ENCODE measurements at places on chromosomes 2 and 18. TPM values are rescaled to one million over a fixed set of nuclear protein-coding genes. Genes with fewer than 3 reads are reported as not detected.
A peak's percentile ranks its signal among the peaks of the same experiment; 100 is the strongest.

- no peak for DNase-seq
- H3K27ac ChIP-seq: no peak overlapping the region
- H3K4me1 ChIP-seq: no peaks in the 10 kb centered on the region
- no peak overlapping the region for H3K4me3 ChIP-seq
- H3K36me3 ChIP-seq: no peaks in the 10 kb centered on the region
These were observed 142.9 kb upstream of the SH3BP4 start for GRCh38 chr2:234808907-234809306.

Gene POTEI
- not detected for total RNA-seq

DNA sequence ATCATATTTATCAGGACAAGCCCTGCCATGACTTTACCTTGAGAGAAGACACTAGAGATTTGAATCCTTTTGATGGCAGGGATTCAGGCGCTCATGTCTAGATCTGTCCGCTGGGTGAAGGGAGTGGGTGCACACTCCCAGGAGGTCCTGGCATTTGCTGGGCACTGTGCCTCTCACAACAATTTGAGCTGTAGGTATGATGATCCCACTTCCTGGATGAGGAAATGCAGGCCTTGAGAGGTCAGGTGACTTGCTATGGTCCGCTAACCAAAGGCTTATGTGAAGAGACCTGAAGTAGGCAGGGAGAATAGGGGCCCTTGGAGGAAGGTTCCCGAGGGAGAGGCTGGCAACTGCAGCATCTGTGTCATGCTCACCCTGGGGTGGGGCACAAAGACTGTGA lies 206.1 kb downstream of the HAUS1 start:
- H3K27me3 ChIP-seq: no peaks in the 10 kb centered on the region
- no peak for DNase-seq
- H3K36me3 ChIP-seq: no peaks in the 10 kb centered on the region
- no peak overlapping the region for H3K4me3 ChIP-seq
- no peak overlapping the region for H3K27ac ChIP-seq

Gene HNRNPLL
- total RNA-seq: 43.8 TPM

- no peak overlapping the region for H3K27ac ChIP-seq
- no peaks in the 10 kb centered on the region for H3K27me3 ChIP-seq
- H3K4me3 ChIP-seq: no peak overlapping the region
- no peaks in the 10 kb centered on the region for H3K36me3 ChIP-seq
These were observed 452.8 kb downstream of the CBLN2 start for GRCh38 chr18:72091369-72091768.

Gene GKN1
- not detected for total RNA-seq

DNA sequence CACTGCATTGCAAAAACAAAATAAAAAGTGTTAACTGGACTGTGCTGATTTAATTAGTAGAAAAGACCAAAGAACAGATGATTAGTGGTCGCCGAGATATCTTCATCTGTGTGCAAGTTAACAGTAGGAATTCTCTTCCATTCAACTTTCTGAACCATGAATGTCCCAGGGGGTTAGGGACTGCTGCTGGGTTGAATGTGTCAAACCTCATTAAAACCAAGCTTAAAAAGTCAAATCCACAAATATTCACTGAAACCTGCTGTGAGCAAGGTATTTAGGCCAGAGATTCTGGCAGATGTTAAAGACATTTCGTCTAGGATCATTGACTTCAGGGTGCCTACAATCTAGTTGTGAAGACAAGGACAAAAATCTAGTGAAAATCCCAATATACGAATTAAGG lies 58.7 kb downstream of the STPG4 start:
- no peaks in the 10 kb centered on the region for H3K36me3 ChIP-seq
- H3K27me3 ChIP-seq: no peaks in the 10 kb centered on the region
- no peaks in the 10 kb centered on the region for H3K4me1 ChIP-seq

Gene LAMA3
- total RNA-seq: 224 TPM

DNA sequence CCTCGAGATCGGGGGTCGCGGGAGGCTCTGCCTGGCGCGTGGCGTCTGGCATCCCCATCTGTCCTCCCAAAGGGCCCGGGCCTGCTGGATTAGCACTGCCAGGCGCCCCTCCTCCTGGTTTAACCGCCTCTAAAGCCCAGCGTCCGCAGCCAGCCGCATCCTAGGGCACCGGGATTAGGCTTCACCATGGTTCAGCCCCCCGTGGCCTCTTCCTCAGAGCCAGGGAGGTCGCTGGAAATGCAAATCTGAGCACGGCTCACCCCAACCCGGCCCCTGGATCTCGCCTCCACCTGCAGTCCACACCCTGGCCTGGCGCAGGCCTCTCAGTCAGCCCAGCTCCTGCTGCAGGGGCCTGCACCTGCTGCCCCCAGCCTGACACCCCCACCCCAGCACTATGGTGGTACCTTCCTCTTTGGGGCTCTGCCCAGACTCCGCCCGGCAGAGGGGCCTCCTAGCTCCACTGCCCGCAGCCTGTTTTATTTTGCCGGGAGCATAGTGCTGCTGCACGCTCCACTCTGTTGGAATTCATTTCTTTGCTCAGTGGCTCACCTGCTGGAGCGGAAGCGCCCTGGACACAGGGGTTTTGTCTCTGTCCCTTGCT lies 13.2 kb downstream of the PRELID3A start:
- no peak overlapping the region for H3K27ac ChIP-seq
- H3K27me3 ChIP-seq: no peaks in the 10 kb centered on the region
- no peak for DNase-seq
- no peak overlapping the region for H3K4me3 ChIP-seq
- no peaks in the 10 kb centered on the region for H3K4me1 ChIP-seq

Gene TNFAIP6
- total RNA-seq: not detected

- H3K36me3 ChIP-seq: no peaks in the 10 kb centered on the region
- peak overlapping the region; percentile 75 for H3K4me3 ChIP-seq
- H3K27me3 ChIP-seq: no peaks in the 10 kb centered on the region
These were observed 186.8 kb downstream of the LTBP1 start for GRCh38 chr2:33133454-33133952.

Gene RESP18
- total RNA-seq: not detected

DNA sequence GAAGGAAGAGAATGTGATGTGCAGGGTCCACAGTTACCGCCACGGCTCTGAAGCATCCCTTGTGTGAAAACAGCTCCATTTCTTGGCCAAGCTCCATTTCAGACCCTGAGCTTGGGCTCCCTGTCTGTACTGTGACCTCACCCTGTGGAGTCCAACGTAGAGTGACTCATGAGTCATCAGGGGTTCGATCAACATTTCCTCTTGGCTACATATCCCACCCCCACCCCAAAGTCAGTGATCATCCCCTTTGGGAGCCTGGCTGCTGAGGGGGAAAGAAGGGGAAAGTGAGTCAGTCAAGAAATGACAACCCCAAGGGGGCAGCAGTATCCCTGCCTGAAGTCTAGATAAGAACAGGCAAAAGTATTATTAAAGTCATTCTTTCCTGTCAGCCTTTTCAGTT lies 62.2 kb downstream of the PAPOLG start:
- no peak overlapping the region for H3K27ac ChIP-seq
- no peaks in the 10 kb centered on the region for H3K4me1 ChIP-seq
- no peaks in the 10 kb centered on the region for H3K36me3 ChIP-seq
- peak; percentile 19 for DNase-seq
- H3K27me3 ChIP-seq: 0 out of 2 replicates have a peak, but pooled peaks cover 7% of the 10 kb centered on the region

DNA sequence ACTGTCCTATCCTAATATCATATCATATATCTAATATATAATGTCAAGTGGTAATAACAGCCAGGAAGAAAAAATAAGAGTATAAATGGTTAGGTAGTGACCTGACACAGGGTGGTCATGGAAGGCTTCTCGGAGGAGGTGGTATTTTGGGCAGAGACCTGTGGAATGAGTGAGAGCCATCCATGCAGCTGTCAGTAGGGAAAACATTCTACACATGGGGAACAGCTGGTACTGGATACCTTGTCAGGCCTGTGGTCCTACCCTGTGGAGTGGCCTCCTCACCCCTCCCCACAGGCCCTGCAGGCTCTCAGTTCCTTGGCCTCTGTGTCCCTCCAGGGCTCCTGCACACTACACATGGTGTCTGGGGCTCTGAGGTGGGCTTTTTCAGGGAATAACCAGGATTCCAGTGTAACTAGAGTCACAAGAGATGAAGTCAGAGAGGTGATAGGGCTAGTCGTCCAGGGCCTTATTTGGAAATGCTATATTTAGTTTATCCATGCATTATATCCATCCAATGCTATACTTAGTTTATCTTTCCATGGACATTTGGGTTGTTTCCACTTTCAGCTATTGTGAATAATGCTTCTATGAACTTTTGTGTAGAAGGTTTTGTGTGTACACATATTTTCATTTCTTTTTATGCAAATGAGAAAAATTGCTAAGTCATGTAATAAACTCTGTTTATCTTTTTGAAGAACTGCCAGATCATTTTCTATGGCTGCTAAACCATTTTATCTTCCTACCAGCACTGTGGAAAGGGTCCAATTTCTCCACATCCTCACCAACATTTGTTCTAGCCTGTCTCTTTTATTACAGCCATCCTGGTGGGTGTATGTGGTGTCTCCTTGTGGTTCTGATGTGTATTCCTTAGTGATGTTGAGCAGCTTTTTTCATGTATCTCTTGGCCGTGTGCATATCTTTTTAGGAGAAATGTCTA lies 75.6 kb downstream of the TPGS2 start:
- DNase-seq: no peak
- H3K4me3 ChIP-seq: no peak overlapping the region
- H3K36me3 ChIP-seq: no peaks in the 10 kb centered on the region

Gene C1GALT1C1L
- total RNA-seq: not detected

DNA sequence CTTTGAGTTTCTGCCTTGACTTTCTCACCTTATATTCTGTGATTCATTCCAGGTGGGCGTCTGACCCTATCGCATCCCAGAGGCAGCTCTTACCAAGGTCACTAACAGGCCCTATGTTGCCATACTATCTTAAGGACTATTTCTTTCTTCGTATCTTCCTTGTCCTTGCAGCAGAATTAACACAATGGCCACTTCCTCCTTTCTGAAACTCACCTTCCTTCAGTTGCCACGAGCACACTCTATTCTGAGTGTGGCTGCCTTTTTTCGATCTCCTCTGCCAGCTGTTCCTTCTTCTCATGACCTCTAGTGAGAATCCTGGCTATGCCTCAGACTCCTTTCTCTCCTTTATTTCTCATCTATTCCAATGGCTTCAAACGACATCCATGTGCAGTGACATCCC lies 160.4 kb upstream of the CCDC195 start:
- no peak for DNase-seq
- H3K36me3 ChIP-seq: peaks cover 10% of the 10 kb centered on the region
- H3K4me3 ChIP-seq: no peak overlapping the region
- peaks cover 4% of the 10 kb centered on the region for H3K4me1 ChIP-seq
- H3K27ac ChIP-seq: no peak overlapping the region

- H3K4me3 ChIP-seq: no peak overlapping the region
- no peak for DNase-seq
- no peak overlapping the region for H3K27ac ChIP-seq
- no peaks in the 10 kb centered on the region for H3K36me3 ChIP-seq
These were observed 11.8 kb downstream of the ARHGAP15 start for GRCh38 chr2:143140864-143141661.

Gene SERPINB11
- total RNA-seq: not detected

Gene TCF7L1
- 1.8 TPM for total RNA-seq

Gene GRHL1
- 9.3 TPM for total RNA-seq

DNA sequence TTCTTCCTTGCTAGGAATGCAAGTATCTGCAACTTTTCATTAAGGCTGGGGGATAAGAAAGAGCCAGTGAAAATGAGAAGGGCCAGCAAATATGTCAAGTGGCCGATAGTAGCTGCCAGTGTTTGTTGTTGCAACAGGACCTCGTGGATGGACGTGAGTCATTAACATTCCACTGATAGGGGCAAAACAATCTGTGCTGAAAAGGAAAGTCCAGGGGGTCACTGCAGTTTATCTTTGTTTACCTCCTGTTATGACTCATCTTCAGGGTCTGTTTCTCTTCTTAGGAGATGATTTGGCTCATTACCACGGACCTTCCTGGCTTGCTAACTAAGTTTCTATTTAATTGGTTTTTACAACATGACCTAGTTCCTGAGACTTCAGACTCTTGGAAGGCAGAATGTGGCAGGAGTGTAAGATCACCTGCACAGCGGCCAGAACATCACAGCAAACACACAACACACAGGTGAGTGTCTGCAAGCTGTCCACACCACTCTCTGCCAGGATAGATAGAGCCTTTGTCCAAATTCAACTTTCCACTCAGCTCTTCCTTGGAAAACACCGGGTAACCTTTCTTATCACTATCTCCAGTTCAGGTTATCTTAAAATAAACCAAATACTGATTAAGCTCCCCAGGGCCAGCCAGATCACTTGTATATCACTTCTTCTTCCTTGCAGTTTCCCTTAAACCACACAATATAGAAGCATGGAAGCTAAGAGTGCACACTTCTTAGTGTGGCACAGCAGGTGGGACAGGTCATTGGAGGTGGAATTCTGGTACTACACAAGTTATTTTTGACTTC lies 157.5 kb upstream of the LMAN1 start:
- H3K36me3 ChIP-seq: no peaks in the 10 kb centered on the region
- H3K4me1 ChIP-seq: peaks cover 14% of the 10 kb centered on the region
- peak; percentile 57 for DNase-seq
- no peak overlapping the region for H3K27ac ChIP-seq

DNA sequence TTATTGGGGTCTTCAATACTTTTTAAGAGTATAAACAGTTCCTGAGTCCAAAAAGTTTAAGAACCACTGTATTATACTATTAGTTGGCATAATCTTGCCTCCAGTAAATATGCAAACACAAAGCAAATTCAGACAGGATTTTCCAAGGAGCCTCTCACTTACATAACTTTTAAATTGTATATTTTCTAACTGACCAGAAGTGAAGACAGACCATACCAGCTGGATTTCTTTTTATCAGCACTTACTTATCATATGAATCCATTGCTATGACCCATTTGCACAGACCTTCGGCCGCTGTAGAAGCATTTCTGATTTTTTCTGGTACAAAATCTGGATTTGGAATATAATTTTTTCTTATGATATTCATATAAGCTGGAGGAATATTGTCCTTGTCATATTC lies 200.1 kb downstream of the SLC39A10 start:
- no peak overlapping the region for H3K4me3 ChIP-seq
- no peak for DNase-seq
- H3K27me3 ChIP-seq: no peaks in the 10 kb centered on the region
- H3K27ac ChIP-seq: no peak overlapping the region
- H3K4me1 ChIP-seq: no peaks in the 10 kb centered on the region

- H3K36me3 ChIP-seq: peaks cover 12% of the 10 kb centered on the region
- H3K4me1 ChIP-seq: peaks cover 13% of the 10 kb centered on the region
- no peak overlapping the region for H3K27ac ChIP-seq
- DNase-seq: peak; percentile 73
- no peak overlapping the region for H3K4me3 ChIP-seq
- H3K27me3 ChIP-seq: no peaks in the 10 kb centered on the region
These were observed 121.4 kb upstream of the CCDC195 start for GRCh38 chr2:224837558-224837957.

Gene SCN2A
- 0.46 TPM for total RNA-seq

Gene HRH4
- not detected for total RNA-seq
